Activated T-cell treated with anti-CD3 and anti-CD28 coated beads for 1 hour (primary cell): ENCODE measurements at places on chromosomes 16 and 17.

DNA sequence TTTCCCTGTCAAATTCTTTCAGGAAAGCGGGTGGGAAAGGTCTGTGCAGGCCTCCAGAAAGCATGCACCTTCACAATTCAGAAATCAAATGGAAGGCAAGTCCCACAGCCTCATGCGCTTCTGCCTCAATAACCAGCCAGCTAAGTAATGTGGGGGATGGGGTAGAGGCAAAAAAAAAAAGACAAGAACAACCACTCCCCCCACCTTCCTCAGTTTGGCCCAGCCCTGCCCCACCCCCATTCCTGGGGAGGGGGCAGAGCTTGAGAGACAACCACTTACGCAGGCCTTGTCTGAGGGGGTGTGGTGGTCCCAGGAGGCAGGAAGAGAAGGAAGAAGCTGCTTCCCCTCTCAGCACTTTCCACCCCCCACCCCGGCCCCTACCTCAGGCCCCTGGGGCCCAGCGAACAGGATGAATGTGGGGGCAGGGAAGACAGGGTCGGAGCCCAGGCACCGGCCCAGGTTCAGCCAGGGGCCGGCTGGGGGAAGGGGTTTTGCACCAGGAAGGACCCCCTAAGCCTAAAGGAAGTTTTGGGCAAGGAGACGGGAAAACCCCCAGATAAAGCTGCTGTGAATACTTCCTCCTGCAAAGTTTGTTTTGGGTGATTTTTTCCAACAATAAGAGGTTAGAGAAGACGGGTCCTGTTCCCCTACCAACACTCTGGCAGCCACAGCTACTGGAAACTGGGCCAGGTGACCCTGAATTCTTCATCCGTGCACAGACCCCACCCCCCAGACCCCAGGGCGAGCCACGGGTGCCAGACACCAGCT lies 1.2 kb downstream of the JUP start:
- no peak for DNase-seq

- DNase-seq: no peak
Measured at GRCh38 chr17:80513892-80514291, 30.7 kb upstream of the RPTOR start.

- DNase-seq: no peak
Measured at GRCh38 chr17:10805911-10806310, 2.0 kb upstream of the TMEM238L start.

DNA sequence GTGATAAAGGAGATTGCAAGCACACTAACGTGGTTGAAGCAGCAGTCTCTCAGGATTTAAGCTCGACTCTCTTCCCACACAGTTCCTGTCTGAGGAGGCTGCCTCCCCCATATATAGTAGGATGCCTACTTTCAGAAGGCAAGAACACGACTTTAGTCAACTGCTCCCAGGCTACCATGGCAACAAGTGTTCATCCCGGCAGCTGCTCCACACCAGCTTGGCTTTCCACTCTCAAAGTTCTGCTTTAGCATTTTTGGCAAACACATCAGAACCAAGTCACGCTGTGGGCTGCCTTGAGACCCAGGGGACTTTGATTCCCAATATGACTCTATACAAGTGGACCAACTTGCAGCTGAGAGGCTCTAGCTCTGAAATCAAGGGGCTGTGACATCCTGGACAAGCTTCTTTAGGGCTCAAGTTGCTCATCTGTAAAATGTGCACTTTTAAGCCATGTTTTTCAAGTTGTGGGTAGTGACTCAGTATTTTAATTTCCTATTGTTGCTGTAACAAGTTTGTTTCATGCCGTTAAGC lies 16.5 kb downstream of the ZP2 start:
- no peak for DNase-seq

GRCh38 chr16:24626256-24626655 lies 86.9 kb downstream of the RBBP6 start:
- DNase-seq: no peak

DNA sequence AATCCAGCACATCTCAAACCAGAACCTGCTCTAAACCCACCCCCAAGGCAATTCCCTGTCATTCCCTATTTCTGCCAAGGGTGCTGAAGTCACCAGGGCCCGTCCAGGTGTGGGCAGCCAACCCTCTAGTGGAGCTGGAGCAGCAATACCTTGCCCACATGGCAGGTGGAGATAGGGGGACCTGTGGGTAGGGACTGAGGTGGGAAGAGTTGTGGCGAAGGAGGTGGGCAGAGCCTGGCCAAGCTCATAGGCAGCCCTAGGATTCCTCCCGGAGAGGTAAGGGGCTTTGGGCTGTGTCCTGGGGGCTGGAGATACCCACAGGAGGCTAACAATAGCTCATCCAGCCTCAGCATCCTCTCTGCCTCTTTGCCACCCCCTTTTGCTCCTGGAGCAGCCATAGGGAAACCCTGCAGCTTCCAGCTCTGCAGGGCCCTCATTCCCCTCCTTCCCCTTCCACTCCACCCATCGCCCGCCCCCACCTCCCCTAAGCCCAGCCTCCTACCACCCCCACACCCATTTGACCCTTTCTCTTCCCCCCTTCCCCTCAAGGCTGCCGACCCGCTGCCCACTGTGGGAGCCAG lies 30.4 kb upstream of the CRHR1 start:
- no peak for DNase-seq

DNA sequence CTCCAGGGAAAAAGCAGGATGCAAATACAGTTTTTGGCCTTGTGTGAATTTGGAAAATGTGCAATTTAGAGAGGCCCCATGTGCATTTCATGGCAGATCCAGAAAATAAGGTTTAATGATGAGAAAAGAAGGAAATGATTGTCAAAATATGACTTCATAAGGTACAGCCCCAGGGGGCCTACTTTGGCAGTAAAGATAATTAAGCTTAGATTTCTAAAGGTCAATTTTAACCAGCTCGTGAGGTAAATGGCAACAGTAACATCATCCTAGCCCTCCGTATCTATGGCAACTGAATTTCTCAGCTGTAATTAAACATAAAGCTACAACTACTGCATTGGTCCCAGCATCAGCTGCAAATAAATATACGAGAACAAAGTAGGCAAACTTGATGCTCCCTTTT lies 30.0 kb upstream of the PRSS54 start:
- no peak for DNase-seq

GRCh38 chr17:45143767-45144198 lies 4.5 kb upstream of the HEXIM1 start:
- no peak for DNase-seq

GRCh38 chr16:19289811-19290485 lies 4.4 kb downstream of the CLEC19A start:
- no peak for DNase-seq

DNA sequence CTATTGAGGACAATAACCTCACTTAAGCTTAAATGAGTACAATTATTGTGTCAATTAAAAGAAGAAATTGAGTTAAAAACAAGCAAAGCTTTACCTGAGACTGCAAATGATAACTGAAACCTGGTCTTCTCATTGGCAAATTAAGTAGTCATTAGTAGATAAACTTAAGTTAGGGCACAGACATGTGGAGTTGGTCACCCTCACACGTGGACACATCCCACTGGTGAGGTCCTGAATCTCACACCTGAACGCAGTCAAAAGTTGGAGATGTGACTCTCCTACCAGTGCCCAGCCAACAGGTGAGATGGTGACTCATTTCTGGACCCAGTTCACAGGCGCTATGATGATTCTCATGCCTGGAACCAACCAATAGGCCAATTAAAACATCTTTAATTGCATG lies 311.6 kb downstream of the FOXL1 start:
- DNase-seq: no peak

- no peak for DNase-seq
Measured at GRCh38 chr16:49635591-49636581, 220.0 kb downstream of the ZNF423 start.

DNA sequence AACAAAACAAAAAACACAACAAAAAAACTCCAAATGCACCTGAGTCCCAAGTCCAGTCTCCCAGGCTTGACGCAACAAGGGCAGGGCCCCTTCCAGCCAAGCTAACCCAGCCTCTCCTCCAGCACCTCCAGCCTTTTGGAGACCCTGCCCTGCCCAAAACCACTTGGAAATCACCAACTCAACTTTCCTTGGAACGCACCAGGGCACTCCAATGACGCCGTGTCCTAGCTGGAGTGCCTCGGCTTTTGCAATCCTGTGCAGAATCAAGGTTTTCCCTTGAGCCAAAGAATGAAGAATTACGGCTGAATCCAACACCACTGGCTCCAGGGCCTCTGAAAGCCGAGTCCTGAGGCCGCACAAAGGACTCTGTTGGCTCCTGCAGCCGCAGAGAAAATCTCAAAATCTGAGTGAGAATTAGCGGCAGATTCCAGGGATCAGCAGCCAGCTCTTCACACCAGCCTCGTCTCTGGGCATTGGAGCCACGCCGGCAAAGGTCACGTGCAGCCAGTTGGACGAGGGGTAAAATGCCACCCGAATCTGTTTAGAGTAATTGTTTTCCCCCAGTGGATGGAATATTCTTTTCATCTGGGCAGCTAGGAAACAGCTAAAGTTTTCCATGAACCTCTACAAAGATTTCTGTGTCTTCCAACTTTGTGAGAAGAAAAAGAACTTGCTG lies 9.7 kb upstream of the BAIAP2 start:
- DNase-seq: no peak

GRCh38 chr17:50421308-50422051 lies 4.5 kb upstream of the ACSF2 start:
- no peak for DNase-seq

GRCh38 chr17:18267927-18268711 lies 7.7 kb downstream of the MIEF2 start:
- DNase-seq: no peak

DNA sequence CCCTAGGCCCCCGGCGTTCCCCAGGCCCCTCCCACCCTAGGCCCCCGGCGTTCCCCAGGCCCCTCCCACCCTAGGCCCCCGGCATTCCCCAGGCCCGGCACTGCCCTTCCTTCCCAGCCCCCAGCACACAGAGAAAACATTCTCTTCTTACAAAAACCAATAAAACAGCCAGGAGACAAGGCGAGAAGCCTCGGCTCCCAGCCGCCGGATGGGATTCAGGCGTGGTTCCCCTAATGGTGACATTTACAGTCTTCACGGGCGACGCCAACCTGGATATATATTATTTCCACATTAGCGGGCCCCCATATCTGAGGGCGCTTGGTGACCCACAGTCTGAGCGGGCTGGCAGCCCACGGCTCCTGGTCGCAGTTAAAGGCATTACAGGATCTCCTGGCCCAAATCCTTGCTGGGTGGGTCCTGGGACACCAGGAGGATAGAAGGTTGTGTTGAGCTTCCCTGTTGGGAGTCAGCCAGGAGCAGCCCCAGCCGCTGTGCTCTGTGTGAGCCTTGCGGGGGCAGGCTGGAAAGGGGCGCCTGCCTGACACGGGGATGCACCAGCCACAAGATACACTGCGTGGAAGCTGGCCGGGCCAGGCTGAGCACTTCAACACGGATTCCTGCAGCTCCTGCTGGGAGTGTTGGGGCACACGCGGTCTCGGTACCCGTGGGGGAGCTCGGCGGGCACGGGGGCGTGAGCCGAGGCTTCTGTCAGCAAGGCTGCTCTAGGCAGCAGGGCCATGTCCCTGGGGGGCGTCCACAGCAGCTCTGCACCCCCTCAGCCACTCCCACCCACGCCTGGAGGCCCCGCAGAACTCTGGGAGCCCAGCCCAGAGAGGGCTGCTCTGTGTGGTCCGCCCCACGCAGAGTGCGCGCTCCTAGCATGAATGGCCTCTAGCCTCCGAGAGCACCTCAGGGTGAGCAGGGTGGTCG lies 83.7 kb downstream of the LMF1 start:
- DNase-seq: no peak

- no peak for DNase-seq
Measured at GRCh38 chr17:62786646-62787045, 21.5 kb downstream of the MARCHF10 start.

GRCh38 chr17:17141279-17141678 lies 64.9 kb downstream of the PLD6 start:
- DNase-seq: no peak

- no peak for DNase-seq
Measured at GRCh38 chr16:48870141-48870540, 260.2 kb upstream of the N4BP1 start.

DNA sequence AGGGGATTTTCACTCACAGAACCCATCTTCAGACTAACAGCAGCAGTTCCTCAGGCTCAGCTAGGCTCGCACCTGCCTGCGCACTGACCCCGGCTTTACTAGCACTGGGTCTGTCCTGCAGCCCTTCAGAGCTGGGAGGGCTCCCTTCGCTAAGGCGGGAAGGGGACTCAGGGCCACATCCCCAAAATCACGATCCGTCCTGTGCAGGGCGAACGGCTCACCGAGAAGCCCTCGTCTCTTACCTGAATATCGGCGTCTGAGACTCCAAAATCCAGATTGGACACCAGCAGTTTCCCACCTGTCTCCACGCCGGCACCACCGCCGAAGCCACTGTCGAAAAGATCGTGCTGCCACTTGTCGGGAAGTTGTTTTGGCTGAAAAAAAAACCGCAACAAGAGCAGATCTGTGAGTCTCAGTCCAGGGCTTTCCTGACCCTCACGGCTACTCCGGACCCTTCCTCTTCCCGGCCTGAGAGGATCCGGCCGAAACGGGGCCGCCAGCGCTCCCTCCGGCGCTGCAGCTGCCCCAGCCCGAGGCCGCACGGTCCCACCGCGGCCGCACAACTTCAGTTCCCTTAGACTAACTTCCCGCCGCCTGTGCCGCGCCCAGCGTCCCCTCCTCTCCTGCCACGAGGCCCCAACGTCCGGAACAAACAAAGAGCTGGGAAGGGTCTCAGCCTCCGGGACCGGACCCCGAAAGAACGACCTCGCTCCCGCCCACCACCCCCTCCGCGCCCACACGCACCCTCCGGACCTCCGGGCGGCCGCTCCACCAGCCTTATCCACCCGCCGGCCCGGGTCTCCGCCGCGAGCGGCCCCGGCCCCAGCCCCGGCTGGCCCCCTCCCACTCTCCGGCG lies 711 bp downstream of the ALYREF start:
- DNase-seq: no peak

DNA sequence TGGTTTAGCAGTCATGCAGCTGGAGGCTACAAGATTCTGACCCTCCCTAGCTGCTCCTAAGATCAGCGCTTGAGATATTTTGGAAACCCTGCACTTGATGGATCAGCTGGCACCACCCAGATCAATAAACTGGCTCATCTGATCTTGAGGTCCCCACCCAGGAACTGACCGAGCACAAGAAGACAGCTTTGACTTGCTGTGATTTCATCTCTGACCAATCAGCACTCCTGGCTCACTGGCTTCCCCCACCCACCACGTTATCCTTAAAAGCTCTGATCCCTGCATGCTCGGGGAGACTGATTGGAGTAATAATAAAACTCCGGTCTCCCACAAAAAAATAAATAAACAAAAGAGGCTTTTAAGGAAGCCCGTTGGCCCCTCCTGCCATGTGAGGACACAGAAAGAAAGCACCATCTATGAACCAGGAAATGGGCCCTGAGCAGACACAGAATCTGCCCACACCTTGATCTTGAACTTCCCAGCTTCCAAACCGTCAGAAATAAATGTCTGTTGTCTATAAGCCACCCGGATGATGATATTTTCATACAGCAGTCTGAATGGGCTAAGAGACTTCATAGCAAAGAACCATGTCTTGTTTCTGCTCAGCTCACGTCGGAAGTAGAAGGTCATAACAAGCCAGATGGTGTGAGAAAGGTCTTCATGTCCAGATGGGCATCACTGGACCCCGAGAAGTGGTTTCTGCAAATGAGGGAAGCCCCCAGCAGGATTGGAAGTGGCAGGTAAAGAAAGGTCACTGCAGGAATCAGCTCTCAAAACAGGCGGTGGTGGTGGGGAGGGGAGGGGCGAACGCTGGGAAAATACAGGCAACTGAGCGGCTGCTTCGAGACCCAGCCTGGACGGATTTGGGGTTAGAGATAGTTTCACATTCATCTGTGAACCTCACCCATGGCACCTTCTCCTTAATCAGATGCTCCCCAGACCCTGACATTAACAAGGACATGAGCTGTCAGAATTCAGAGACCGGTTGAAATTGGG lies 19.8 kb upstream of the RPH3AL start:
- DNase-seq: no peak
